ENCODE measurements at places on chromosomes 1 and 21. TPM values are rescaled to one million over a fixed set of nuclear protein-coding genes. Genes with fewer than 3 reads are reported as not detected.

DNA sequence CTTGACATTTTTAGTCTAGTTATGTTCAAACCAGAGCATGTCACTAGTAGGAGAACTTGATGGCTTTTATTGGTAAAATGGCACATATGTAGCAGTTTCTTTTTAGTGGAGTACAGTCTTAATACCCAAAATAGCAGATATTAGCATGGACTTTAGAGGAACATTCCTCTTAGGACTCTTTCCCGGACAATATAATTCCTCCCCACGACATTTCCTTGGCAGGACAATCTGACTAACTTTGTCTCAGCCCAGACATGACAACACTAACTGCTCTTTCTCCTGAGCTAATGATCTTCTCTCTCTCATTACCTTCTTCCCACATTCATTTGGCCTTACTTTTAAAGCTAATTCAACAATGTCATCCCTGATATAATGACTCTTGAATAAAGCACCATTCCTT, 62.5 kb downstream of the ADAMTS1 start:
- no peak for DNase-seq

Gene HSD3B1
- total RNA-seq, result not detected

- DNase-seq, result no peak
Observed at GRCh38 chr1:81264976-81265375, 535.8 kb upstream of the ADGRL2 start.

Gene FLG
- total RNA-seq, result not detected

Gene GRIK3
- not detected for total RNA-seq

- no peak for DNase-seq
Observed at GRCh38 chr1:23544444-23545389, 13.7 kb upstream of the E2F2 start.

Gene HHIPL2
- total RNA-seq, result 0.13 TPM

Gene SPRR2A
- not detected for total RNA-seq

Gene LCE1F
- not detected for total RNA-seq

GRCh38 chr1:109877317-109877771, 33.3 kb upstream of the CSF1 start:
- peak; percentile 91 for DNase-seq

Gene SYF2
- 38.4 TPM for total RNA-seq

DNA sequence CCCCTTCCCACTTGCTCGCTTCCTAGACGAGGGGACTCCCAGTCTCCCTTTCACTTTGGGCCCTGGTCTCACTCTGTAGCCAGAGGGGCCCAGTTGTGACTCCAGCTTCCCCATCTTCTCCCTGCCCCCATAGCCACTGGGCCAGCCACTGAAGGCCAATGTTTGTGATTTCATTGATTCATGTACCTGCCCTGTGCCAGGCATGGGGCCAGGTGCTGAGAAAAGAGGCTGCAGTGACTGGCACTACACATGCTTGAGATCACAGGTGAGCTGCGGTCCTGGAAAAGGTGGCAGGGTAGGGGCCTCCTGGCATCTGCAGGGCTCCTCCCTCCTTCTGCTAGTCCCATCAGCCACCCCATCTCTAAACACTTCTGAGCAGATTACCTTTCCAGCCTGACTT, 345.3 kb upstream of the VAMP3 start:
- no peak for DNase-seq

DNA sequence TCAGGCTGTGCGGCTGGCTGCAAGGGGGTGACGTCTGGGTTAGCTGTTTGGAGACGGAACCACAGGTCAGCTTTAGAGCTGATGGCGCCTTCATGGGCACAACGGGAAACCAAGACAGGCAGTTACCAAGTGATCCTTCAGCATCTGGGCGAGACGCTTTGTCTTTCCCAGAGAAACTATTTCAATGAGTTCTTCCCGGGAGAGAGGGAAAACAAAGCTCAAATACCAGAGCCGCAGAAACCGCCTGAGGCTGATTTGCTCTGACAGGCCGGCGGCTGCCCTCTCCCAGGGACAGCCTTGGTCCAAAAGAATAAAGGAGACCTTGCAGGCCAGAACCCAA, 76.5 kb downstream of the CD58 start:
- no peak for DNase-seq

DNA sequence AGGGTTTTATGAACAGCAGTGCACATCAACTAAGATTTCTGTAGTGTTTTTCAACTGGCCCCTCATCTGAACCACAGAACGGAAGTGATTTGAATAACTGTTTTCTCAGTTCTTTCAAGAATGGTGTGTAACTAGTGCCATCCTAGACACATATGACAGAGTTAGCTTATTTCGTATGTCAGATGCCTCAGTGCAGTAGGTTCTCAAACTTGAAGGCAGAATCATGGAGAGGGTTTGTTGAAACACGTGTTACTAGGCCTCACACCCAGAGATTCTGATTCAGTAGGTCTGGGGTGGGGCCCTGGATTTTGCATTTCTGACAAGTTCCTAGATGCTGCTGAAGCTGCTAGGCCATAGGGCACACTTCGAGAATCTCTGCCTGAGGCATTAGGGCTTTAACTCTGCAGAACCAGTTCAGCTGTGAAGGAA, 49.0 kb downstream of the SCCPDH start:
- no peak for DNase-seq

DNA sequence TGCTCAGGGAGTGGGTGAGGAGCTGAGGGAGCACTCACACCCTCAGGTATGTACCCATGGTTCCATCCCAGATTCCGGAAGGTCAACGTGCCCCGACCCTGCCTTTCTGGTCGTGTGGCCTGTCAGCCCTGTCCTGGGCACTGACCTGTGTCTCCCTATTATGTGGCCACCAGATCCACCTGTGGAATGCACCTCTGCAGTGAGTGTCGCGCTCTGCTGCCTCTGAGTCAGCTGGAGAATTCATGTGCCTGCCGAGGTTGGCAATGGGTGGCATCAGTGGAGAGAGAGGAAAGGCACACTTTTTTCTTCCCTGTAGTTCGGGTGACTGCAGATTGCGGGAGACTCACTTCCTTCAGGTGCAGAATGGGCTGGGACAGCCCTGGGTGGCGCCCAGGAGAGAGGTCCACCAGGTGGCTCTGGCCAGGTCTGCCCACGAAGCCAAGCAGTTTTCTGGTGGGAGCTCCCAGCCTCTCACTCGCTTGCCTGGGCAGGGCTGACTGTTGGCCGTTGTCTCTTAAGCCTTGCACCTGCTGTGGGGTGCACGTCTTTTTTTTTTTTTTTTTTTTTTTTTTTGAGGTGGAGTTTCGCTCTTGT, 176.1 kb upstream of the TMEM51 start:
- no peak for DNase-seq

DNA sequence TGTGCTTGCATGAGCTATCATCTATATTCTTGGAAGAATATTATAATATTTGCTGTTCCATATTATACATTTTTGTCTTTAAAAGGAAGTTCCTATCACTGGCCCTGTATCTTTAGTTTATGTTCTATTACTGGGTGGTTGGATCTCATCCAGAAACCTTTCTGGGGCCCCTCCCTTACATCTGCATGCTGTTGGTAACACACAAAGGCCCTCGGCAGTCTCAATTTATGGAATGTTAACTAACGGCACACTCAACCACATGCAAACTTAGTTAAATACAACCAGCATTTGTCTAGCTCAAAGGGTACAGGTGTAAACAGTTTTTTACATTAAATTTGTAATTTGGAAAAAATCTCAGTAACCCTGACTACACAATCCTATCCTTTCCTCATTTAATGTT, 9.7 kb upstream of the HYI start:
- DNase-seq, result no peak

DNA sequence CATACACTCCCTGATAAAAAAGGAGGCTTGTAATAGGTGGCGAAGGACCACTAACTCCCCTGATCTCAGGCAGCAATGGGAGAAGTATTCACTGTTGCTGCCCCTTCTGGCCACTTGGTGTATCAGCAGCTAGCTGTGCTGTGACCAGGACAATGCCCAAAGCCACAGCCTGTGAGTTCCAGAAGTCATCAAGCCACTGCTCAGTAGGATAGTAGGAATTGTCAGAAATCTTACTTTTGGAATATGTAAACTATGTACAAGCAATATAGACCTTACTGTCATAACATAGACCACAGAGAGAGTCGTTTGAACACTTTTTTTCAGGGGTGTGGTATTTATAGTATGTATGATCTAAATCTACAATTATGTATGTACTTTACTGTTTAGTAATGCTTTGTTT, 248.3 kb upstream of the CAMK1G start:
- no peak for DNase-seq

- no peak for DNase-seq
Observed at GRCh38 chr21:36545776-36546511, 66.0 kb upstream of the CLDN14 start.

Data from osteocyte (in vitro differentiated cells).